Small intestine (tissue), 16 donors: ENCODE measurements at places on chromosomes 11 and 22.

DNA sequence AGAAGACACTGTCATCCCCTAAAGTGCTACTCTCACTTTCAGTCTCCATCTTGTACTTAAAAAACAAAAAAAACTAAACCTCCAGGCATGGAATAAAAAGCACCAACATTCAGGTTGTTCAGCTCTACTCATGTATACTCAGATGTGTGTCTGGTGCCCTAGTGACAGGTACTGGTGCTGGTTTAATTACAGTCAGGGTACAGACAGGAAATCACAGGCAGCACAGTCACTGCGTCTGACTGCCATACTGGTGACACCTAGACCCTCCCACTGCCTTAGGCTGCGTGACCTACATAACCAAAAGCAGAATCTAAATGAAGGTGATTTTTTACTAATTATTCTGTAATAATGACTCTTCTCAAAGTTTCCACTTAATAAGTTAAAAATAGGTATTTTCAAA lies at the start of gene ARHGAP32:
Gene ARHGAP32, minus strand, starts transcription at position 176 of the 400 bp plus-strand sequence. Its CDS starts 127 bp downstream, at position 49.
- no peak within 1 kb of the TSS for H3K27ac ChIP-seq
- H3K27me3 ChIP-seq, result no peaks in the 10 kb centered on the region

- DNase-seq, result no peak
- H3K36me3 ChIP-seq, result no peaks in the 10 kb centered on the region
- H3K4me1 ChIP-seq, result no peaks in the 10 kb centered on the region
- H3K27me3 ChIP-seq, result no peaks in the 10 kb centered on the region
- H3K4me3 ChIP-seq, result no peak overlapping the region
- H3K27ac ChIP-seq, result no peak overlapping the region
These were observed 756.7 kb downstream of the DLG2 start for GRCh38 chr11:84870486-84870885.

DNA sequence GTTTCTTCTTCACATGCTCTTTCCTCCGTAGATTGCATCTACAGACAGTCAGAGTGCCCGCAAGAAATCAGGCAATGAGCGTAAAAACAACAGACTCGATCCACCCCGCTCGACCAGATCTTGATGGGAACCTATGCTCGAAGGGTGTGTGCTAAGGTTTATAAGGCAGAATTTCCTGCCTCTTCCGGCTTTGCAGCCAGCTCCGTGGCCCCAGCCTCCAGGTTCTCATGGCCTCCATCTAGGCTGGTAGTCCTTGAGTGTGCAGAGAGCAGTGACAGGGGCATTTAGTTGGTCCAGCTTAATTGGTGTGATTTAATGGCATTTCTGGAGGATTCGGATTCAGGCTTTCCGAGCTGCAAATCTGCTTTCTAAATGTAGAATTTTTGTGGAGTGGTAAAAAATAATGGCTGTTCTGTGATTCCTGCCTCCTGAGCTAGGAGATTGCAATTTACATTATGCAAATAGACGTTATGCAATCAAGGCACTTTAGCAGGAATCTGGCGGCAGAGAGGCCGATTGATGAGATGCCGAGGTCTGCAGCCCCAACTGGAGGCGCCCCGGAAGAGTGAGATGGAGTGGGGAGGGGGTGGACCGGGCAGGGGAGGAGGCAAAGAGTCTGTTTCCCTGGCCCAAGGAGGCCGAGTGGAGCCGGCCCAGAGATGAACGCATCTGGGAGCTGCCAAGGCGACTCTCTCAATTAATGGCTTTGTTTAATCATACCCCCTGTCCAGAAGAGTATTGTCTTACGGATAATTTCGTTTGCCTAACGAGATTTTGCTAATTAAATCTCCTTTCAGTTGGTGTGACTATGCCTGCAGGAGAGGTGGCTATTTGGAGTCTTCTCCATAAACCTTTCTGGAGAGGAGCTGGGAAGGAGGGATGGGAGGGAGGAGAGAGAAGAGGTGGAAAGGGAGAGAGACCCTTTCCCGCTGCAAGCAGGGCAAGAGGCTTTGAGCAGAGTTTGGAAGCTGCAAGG lies 75.3 kb downstream of the PKNOX2 start:
- no peak for DNase-seq
- H3K4me3 ChIP-seq, result no peak overlapping the region
- H3K36me3 ChIP-seq, result peaks cover 3% of the 10 kb centered on the region
- peaks cover 22% of the 10 kb centered on the region for H3K27me3 ChIP-seq
- H3K4me1 ChIP-seq, result no peaks in the 10 kb centered on the region
- no peak overlapping the region for H3K27ac ChIP-seq

- no peaks in the 10 kb centered on the region for H3K36me3 ChIP-seq
- no peaks in the 10 kb centered on the region for H3K4me1 ChIP-seq
- no peak overlapping the region for H3K4me3 ChIP-seq
- no peak for DNase-seq
These were observed 192.8 kb upstream of the MTNR1B start for GRCh38 chr11:92776676-92777075.

- H3K36me3 ChIP-seq, result no peaks in the 10 kb centered on the region
- H3K4me3 ChIP-seq, result no peak overlapping the region
- H3K27me3 ChIP-seq, result no peaks in the 10 kb centered on the region
- no peaks in the 10 kb centered on the region for H3K4me1 ChIP-seq
- DNase-seq, result no peak
- H3K27ac ChIP-seq, result no peak overlapping the region
These were observed 384.0 kb downstream of the SHANK2 start for GRCh38 chr11:70868341-70868885.

GRCh38 chr11:28209906-28210305 lies 101.7 kb downstream of the METTL15 start:
- H3K4me3 ChIP-seq, result no peak overlapping the region
- no peaks in the 10 kb centered on the region for H3K4me1 ChIP-seq
- peaks cover 3% of the 10 kb centered on the region for H3K36me3 ChIP-seq
- no peak for DNase-seq
- H3K27me3 ChIP-seq, result no peaks in the 10 kb centered on the region

- peaks cover 20% of the 10 kb centered on the region for H3K36me3 ChIP-seq
- no peak for DNase-seq
- H3K4me1 ChIP-seq, result no peaks in the 10 kb centered on the region
- no peak overlapping the region for H3K4me3 ChIP-seq
- H3K27ac ChIP-seq, result no peak overlapping the region
These were observed 17.6 kb downstream of the FDX1 start for GRCh38 chr11:110447343-110447742.

DNA sequence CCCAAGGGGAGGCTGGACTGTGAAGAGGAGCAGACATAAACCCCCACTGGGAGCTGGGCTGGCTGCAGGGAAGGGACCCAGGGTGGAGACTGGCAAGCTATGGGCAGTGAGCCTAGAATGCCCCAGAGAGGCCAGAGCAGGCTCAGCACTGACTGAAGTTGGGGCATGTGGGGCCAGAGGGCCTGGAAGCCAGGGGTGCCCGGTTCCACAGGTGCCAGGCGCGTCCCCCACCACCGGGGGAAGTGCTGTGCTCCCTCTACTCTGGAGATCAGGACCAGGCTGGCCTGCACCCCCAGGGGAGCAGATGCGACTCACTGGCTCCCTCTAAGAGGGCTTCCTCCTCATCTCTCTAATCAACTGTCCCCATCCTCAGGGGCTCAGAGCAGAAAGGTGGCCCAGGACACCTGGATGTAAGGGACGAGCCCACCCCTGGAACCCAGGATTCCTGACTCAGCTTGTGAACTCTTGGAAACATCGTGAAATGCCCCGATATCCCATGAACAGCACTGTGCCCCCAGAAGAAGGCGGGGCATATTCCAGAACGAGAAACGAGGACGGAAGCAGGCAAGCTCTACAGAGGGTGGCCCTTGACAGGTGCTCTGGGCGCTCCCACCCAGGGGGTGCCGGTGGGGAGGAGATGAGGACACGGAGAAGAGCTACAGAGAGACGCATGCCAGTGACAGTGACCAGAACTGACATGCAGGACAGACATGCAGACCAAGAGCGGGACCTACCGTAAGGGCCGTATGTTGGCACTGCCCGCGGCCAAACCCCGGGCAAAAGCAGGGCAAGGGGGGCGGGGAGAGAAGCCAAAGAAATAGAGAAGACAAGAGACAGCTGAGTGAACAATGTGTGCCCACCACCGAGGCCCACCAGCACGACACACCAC lies 20.4 kb downstream of the MAFF start:
- no peak for DNase-seq
- no peak overlapping the region for H3K27ac ChIP-seq
- H3K4me3 ChIP-seq, result no peak overlapping the region
- no peaks in the 10 kb centered on the region for H3K27me3 ChIP-seq
- H3K4me1 ChIP-seq, result peaks cover 9% of the 10 kb centered on the region

- no peaks in the 10 kb centered on the region for H3K4me1 ChIP-seq
- no peak overlapping the region for H3K4me3 ChIP-seq
- no peak overlapping the region for H3K27ac ChIP-seq
- DNase-seq, result no peak
- peaks cover 3% of the 10 kb centered on the region for H3K36me3 ChIP-seq
These were observed 34.7 kb downstream of the USP35 start for GRCh38 chr11:78223320-78223954.

DNA sequence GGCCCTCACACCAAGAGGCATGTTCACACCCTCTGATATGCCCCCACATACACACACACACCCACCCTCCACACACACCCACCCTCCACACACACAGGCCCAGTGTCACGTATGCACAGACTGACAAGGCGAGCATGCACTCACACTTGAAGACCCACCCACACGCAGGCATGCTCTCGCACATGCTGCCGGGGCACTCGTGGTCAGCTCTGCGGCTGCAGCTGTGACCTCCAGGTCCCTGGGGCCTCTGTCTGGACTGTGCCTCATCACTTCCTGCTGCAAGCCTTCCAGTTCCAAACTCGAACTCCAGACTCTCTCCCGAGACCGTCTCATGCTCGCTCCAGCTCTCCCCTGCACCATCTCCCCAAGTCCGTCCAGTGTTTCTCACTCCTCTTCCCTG lies 9.5 kb downstream of the DCHS1 start:
- peaks cover 6% of the 10 kb centered on the region for H3K36me3 ChIP-seq
- no peak for DNase-seq
- H3K4me1 ChIP-seq, result no peaks in the 10 kb centered on the region
- H3K27me3 ChIP-seq, result no peaks in the 10 kb centered on the region
- no peak overlapping the region for H3K4me3 ChIP-seq

DNA sequence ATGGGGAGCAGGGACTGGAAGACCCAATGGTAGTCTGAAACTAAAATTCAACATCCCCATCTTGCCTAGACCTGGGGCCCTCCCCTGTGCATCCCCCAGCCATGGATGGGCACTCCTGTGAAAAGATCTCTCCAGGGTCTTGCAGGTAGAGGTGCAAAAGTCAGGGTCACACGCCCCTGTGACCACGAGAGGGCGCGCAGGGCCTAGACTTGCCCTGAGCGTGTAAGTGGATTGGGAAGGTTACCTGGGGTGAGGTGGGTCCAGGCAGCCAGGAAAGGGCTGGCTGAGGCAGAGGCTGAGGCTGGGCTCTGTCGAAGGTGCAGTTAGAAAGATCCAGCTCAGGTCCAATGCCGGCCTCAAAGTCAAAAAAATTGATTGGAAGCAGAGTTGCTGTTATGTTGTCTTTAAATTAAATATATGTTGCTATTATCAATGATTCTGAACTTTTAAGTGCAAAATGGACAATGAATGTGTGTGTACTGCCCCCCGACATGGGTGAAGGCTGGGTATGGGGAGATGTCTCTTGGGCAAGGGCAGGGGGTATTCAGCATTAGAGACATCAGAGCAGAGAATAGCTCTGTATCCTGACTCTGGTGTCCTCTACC lies 4.8 kb upstream of the POU2F3 start:
- H3K4me1 ChIP-seq, result no peaks in the 10 kb centered on the region
- H3K27me3 ChIP-seq, result no peaks in the 10 kb centered on the region
- H3K36me3 ChIP-seq, result no peaks in the 10 kb centered on the region

DNA sequence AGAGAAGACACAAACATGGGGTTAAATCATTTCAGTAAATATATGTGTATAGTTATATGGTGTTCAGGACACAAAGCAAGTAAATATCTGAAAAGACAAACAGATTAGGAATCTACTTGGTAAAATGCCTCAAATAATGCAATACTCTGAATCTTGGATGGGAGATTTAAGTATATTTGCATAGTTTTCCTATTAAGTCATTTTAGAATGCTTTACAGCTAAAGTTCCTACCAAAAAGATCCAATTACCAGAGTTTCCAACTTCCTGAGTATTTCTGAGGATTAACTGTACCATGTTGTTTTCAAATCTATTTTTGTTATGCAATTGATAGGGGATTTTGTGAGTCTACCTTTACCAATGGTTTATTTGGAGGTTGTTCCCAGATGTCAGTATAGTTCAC lies 424.4 kb upstream of the CCDC179 start:
- H3K27me3 ChIP-seq, result no peaks in the 10 kb centered on the region
- H3K27ac ChIP-seq, result no peak overlapping the region
- no peaks in the 10 kb centered on the region for H3K4me1 ChIP-seq
- no peak for DNase-seq
- no peaks in the 10 kb centered on the region for H3K36me3 ChIP-seq

GRCh38 chr11:69318093-69318420 lies 24.1 kb downstream of the MYEOV start:
- no peak overlapping the region for H3K4me3 ChIP-seq
- DNase-seq, result no peak

DNA sequence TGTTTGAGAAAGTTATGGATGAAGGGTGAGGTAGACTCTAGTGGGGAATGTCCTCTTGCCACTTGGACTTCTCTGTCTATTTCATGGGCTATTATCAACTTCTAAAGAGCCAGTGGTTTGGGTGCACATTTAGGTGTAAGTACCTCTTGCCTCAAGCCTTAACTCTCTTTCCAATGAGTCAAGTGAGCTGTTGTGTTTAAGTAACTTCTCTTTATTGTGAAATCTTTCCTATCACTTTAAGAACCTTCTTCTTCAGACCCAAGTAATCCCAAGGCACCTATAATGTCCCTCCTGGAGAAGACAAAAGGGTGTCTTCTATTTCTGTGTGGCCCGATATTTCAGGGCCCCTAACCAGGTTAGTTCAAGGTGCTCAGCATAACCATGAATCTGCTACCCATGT lies 90.5 kb upstream of the VPREB1 start:
- H3K4me3 ChIP-seq, result no peak overlapping the region
- H3K27ac ChIP-seq, result no peak overlapping the region
- DNase-seq, result no peak

DNA sequence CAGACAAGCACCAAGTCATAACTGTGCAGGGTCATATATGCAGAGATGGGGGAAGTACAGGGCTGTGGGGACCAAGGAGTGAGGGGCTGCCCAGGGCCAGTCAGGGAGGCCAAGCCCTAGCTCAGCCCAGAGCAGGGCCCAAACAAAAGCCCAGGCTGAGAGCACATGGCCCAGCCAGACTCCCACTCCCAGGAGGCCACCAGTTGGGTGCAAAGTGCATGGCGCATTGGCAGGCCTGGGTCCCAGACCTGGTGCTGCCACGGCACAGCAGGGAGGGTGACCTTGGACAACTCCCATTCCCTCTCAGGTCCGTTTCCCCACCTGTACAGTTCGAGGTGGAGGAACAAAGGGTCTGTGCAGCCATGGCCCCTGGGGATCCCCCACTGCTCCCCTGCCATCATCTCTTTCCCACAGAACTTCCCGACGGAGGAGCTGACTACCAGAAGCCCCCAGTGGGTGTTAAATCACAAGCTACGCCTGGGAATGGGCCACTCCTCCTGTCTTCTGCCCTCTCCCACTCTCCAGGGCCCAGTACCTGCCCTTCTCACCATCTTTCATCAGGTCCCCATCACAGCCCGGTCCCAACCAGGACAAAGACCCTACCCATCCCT lies 608 bp downstream of the NIPSNAP1 start:
- peak overlapping the region; percentile 55 for H3K4me3 ChIP-seq
- H3K36me3 ChIP-seq, result no peaks in the 10 kb centered on the region
- no peaks in the 10 kb centered on the region for H3K27me3 ChIP-seq
- peak; percentile 67 for DNase-seq

- no peaks in the 10 kb centered on the region for H3K36me3 ChIP-seq
- no peak for DNase-seq
- H3K4me3 ChIP-seq, result no peak overlapping the region
- H3K27ac ChIP-seq, result no peak overlapping the region
These were observed 48.8 kb downstream of the OSBP2 start for GRCh38 chr22:30743257-30744020.

- no peak overlapping the region for H3K4me3 ChIP-seq
- H3K27ac ChIP-seq, result no peak overlapping the region
- no peaks in the 10 kb centered on the region for H3K4me1 ChIP-seq
- no peaks in the 10 kb centered on the region for H3K27me3 ChIP-seq
- DNase-seq, result peak; percentile 24
These were observed 33.0 kb upstream of the SOX10 start for GRCh38 chr22:38017272-38017920.
